BJ (cell line): ENCODE measurements at places on chromosomes 5 and 9.

DNA sequence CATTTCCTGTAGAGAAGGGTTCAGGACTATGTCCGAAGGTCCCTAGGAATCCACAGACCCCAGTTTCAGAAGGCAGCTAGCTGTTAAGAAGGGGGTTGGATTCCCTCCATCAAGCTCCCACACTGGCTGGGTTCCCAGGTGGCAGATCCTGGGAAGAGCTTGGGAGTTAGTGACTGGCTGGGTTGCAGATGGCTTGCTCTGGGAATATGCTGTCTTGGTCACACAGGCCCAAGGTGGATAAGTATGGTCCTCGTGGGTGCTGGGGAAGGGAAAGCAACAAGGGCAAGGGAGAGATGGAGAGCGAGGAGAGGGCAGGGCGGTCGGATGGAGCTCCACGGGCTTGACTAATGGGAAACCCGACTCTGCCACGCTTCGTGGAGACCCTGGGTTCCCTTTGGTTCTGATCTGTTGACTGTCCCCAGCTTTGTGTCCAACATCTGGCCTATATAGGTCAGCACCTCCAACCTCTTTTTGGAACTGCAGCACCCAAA, 17.4 kb downstream of the SH3PXD2B start:
- DNase-seq, result no peak

DNA sequence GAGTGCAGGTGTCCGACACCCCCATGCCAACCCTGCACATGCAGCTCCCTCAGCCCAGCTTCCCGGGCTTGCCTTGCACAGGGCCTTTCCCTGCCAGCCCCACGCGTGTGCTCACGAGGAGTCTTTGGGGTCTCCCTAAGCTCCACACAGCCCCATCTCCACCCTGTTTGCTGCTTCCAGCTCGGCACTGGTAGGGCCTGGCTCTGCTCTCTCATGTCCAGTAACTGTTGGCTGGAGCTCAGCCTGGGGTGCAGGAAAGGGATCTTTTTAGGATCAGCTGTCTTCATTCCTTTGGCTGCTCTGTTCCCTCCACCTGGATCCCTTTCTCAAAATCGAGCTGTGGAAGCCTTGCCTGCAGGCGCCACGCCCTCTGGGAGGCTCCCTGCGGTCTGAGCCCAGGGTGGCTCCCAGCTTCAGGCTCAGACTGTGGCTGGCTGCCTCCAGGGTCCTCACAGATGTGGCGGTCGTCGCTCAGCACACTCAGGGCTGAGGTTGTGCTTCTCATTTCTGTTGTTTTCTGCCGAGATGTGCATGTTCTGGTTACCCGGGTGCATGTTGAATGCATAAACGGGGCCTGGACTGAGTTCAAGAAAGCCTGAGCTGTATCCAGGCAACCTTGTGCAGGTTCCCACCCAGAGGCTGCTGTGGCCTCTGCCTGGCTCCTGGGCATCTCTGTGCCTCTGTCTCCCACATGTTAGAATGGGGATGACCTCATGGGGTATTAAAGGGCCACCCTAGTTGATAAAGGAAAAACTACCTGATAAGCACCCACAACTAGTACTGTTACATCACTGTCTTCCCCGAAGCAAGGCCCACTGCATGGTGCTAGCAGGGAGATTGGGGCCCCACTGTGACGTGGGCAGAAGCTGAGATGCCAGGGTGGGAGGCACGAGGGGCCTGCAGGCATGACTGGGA, 4.3 kb downstream of the CACNA1B start:
- no peak for DNase-seq

DNA sequence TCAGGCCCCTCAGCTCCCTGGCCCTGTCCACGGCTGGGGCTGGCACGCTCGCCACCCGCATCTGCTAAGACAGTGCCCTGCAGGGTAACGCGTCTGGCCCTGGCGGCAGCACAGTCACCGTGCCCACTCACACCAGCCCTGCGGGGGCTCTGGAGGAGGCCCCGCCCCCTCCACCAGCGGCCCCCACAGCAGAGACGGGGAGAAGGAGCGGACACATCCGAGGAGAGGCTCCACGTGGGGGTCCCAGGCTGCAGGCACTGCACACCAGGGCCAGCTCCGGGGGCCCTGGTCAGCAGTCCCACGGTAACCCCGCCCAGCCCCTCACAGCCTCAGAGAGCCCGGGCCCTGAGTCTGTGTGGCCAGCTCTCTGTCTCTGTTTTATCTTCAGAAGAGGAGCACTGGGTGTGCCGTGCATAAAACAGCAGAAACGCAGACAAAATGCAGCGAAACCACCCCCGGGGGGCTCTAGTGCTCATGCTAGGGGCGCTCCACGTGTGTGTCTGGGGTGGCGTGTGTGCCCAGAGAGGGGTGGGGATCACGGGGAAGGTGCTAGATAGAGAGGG, 47.5 kb upstream of the NRARP start:
- no peak for DNase-seq

DNA sequence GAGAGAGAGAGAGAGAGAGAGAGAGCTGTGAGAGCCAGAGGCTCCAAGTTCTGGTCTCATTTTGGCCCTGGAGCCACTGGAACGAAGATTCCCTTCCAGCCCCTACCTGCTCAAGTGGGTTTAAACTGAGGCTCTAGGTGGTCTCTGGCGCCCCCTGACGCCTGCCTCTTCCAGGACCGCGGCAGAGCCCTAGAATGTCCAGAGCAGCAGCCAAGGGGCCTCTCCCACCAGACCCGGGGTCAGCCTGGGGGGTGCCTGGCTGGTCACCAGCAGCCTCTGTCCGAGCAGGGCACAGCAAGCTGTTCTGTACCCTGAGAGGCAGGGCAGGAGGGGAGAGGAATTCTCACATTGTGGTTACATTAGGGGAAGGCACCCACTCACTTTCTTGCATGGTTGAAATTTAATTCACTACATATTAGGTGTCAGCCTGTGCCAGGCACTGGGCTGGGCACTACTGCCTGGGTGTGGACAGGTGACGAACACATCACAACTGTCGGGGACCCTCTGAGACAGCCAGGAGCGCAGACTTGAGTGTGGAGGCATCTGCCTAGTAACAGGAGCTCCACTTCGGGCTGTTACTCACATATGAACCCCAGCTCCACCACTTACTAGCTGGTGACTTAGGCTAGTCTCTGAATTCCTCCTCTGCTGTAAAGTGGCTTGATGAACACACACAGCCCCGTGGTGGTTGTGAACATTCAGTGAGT, 44.5 kb downstream of the AMBP start:
- no peak for DNase-seq

- DNase-seq, result peak; percentile 34
Measured at GRCh38 chr5:92652756-92653155, 928.3 kb downstream of the NR2F1-AS1 start.

DNA sequence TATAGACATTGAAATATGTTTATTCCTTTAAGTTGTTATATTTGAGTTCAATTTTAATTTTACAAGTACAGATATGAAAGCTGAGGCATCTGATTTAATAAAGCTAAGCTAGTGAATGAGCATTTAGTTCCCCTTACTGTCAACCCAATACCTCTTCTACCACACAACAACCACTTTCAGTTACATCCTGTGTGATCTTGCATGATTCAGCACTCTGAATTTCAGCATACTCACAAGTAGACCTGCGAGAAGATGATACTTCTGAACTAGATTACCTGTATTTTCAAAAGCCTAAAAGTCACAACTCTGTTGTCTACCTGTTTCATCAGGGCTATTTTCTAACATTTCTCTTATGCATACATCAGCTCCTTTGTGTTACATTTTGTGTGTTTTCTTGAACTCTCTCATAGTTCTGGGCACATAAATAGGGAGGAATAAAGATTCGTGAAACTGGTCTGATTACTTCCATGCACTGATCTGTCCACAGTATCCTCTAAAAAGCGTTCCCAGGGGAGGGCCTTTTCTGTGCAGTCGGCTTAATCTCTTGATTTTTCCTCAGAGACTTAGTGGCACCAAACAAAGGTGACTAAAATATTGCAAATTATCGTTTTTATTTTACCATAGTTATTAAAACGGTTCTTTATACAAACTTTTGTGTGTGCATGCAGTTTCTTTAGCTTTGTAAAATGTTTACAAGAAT, 2025.5 kb upstream of the NUDT12 start:
- no peak for DNase-seq

DNA sequence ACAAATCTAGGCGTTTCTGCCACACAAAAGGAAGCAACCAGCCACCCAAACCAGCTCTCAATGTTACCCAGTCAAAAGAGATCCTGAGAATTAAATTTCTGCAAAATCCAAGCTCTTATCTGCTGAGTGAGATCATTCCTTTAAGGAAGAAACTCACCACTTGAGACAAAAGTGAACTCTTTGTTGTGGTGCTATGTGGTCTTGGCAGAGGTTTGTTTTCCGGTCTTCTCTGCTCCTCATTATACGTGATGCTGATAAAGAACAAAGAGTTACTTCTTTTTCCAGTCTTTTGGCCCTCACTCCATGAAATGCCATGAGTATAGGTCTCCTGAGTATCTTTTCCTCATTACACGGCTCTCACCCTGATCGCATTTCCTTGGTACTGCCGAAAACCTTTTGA, 82.1 kb downstream of the PRKACG start:
- DNase-seq, result no peak

- no peak for DNase-seq
Measured at GRCh38 chr9:90121762-90122161, 517.0 kb downstream of the GADD45G start.

DNA sequence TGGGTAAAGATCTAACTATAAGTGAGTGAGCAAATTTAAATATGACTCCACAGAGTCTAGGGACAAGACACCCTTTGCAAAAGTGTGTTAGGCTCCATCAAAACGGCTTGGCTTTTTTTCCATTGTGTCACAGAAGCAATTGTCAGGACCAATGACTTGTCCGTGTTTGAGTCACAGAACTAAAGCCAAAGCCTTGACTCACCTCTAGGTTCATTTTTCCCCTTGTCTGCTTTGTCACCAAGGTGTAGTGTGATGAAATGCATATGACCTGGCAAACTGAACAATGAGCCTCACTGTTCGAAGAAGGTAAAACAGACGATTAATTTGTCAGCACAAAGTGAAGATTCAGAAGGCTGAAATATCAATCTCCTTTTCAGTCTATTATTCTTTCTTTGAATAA, 331.0 kb downstream of the GLIS3 start:
- no peak for DNase-seq

GRCh38 chr9:2174911-2175310, 159.8 kb downstream of the SMARCA2 start:
- no peak for DNase-seq

GRCh38 chr9:100639854-100640253, 62.0 kb downstream of the CAVIN4 start:
- no peak for DNase-seq

DNA sequence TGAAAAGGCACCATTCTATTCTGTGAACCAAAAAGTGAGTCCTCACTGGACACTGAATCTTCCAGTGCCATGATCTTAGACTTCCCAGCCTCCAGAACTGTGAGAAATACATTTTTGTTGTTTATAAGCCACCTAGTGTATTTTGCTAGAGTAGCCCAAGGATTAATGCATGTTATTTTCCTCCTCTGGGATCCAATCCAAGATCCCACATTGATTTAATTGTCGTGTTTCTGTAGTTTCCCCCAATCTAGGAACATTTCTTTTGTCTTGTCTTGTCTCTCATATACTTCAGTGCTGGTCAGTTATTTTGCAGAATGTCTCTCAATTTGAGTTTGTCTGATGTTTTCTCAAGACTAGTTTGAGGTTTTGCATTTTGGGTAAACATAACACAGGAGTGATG, 36.4 kb downstream of the GDNF start:
- DNase-seq, result no peak

DNA sequence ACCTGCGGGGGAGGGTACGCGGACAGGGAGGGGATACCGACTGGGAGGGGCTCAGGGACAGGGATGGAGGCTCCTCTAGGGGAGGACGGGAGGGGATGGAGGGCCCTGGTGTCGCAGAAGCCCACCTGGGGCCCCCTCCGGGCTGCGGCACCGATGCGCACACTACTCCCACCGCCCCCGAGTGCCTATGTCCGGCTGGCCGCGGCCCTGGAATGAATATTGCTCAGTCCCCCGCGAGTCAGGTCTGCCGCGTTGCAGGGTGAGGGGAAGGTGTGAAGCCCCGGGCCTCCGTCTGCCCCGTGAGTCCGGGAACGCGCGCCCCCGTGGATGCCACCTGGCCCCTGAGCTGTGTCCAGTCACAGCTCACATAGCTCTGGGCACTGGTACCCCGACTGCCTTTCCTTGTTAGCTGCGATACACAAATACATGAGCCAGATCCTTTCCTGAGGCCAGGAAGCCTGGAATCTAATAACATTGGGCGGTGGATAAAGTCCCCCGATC, 44.5 kb upstream of the PRSS3 start:
- no peak for DNase-seq

DNA sequence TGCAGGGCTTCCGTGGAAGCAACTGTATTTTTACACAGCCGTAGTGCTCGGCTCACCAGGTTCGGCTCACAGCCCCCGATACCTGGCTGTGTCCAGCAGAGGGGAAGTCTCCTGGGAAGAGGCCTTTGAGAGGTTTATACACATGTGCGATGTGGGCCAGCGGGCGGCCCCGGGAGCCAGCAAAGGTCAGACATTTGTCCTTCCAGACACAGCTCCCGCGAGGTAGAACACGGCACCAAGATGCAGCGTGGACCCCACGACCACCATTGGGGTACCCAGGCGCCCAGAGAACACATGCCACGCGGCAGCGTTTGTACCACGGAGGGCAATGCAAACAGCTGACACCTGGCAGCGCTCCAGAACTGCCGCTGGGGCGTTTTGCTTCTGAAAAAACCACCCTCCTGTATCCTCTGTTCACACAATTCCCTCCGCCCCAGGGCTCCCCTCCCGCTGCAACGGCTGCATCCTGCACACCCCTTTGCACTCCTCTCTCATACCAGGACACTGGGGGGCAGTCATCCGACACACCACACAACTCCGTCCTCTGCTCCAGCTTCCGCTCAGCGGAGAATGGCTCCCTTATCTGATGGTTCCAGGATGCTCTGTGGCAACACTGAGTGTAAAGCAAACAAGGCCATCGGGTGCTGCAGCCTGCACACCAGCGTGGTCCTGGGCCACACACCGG, 235.3 kb downstream of the SYK start:
- DNase-seq, result no peak

DNA sequence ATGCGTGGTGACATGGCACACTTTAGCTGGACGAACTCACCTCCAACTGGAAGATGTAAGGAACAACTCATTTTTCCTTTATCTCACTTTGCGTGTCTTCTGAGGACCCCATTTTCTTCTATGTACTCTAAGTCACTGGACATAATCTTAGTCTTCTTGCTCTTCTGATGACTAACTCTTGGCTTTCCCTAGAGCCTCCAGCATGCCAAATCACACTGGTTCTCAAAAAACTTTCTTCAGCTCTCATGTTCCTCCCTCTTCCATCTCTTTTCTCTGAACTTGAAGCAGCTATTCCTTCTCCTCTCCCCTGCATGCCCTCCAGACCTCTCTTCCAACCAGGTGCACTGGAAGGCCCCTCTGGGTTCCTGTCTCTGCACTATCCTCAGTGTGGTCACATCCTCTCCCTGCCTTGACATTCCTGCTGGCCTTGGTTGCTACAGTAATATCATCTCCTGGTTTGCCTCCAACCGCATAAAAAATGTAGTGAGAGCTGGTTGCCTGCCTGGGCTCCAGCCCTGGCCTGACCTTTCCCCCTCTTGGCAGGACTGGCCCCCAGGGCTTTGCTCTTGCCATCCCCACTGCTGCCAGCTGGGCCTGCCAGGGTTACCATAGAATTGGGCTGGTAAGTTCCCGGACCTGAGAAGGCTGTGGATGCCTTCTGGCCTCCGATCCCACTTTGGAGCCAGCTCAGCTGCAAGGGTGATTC, 44.8 kb upstream of the BNC2 start:
- no peak for DNase-seq
